Brain pericyte (primary cell): ENCODE measurements at places on chromosomes 7 and 10.

- no peak for DNase-seq
These were observed 202.3 kb downstream of the GRID1 start for GRCh38 chr10:86164174-86164774.

DNA sequence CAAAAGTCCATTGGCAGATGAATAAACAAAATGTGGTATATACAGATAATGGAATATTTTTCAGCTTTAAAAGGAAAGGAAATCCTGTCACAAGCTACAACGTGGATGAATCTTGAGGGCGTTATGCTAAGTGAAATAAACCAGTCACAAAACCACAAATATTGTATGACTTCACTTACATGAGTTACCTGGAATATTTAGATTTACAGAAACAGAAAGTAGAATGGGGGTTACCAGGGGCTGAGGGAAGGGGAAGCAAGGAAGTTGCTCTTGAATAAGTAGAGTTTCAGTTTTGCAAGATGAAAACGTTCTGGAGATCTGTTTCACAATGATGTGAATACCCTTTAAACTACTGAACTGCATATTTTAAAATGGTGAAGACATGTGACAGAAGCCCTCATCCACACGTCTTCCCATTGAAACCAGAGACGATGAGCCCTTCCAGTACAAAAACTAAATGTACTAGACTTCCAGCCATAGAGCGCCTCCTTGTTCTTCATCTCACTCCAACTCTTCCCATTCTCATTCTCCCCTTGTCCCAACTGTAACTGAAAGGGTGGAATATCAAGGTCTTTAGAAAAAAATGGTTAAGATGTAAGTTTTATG, 62.4 kb downstream of the MICU1 start:
- no peak for DNase-seq

DNA sequence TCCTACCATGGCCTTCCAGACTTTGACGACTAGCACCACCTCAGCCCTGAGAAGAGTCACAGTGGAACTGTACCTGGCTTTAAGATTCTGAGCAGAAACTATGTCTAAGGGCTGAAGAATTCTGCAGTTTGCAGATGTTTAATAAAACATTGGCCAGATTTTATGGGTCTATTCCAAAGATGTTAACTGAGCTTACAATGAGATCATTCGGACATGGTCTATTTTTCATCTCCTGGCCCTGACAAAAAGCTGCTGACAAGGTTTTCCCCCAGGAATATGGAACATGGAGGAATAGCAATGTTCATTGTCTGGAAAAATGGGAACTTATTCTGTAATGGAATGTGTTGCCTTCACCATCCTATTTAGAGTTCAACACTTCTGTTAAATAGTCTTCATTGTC, 66.4 kb downstream of the PTF1A start:
- no peak for DNase-seq

DNA sequence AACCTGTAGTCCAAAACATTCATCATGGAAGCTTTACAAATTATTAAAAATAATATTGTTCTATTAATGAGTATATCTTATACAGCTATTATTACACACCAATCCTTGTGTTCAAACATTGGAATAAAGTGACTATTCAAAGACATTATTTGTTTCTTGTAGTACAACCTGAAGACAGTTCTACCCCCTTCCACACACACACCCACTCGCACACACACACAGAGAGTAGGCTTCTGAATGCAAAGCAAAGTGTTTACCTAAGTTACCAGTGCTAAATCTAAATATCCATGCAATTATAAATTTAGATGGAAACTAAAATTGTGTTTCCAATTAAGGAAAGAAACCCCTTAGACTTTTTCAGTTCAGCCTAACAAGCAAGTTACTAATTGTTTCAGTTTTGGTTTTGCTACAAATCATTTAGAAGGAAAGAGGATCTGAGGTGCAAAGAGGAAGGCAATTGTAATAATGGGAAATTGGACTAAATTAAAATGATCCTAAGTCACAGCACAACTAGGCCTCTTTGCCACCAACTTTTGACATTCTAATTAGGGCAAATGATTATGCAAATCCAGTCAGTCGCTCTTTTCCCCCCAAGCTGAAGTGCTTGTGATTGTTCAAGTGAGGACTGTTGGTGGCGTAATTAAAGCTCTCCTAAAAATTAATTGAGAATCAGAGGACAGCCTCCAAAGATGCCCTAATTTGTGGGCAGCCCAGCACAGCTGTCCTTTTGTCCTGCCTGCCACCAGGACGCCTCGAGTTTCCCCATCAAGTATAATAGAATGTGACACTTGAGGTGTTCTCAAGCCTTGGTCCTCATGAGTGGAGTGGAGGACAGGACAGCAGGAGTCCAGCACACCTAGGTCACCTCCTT, 19.9 kb upstream of the ATOH7 start:
- no peak for DNase-seq

DNA sequence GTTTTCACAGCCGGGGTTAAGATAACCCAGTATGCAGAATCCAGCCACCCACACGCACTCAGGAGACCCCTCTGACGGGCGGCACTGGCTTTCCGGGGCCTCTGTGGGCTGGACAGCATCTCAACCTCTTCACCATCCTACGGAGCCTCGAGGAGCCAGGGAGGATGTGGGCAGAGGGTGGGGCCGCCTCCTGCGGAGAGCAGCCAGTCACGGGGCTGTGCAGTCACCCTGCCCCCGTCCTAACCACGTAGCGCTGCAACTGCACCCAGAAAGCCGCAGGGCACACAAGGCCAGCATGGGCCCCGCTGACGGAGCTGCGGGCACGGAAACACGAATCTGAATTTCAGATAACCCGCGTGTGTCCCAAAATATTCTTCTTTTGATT, 270.3 kb downstream of the ELFN1 start:
- no peak for DNase-seq

DNA sequence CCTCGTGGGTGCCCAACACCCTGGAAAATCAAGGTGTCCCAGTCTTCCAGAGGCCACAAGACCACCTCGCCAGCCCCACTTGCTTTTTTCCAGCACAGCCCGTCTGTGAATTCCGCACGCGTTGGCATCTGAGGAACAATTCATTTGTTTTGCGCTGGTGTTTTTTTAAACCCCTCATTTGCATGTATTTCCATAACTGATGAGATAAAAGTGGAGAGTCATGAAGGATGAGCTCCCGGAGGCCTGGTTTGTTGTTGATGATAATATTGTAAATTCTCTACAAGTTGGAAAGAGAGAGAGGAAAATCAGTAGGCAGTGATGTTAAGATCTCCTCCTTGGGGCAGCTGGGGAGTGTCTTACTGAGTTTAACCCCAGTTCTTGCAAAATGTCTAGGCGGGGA, 34.6 kb downstream of the SLC29A3 start:
- DNase-seq = no peak

- no peak for DNase-seq
These were observed 628.7 kb downstream of the TYW1 start for GRCh38 chr7:67625257-67625737.

DNA sequence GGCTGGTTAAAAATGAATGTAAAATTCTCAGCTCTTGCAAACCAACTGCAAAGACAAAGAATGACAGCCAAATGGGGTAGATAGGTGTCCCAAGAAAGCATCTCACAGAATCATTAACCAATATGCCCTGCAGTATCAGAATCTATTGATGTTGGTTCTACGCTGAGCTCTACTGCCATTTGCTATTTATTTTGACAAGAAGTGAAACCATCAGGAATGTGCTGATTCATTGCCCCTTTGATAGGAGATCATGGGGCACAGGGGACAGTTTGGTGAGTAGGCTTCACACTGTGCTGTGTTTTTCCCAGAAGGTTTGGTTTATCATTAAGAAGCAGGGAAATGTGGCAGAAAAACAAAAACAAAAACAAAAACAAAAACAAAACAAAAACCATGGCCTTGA, 19.4 kb upstream of the CDC14C start:
- no peak for DNase-seq

GRCh38 chr7:149496642-149497391, 792 bp downstream of the ZNF746 start:
- no peak for DNase-seq

DNA sequence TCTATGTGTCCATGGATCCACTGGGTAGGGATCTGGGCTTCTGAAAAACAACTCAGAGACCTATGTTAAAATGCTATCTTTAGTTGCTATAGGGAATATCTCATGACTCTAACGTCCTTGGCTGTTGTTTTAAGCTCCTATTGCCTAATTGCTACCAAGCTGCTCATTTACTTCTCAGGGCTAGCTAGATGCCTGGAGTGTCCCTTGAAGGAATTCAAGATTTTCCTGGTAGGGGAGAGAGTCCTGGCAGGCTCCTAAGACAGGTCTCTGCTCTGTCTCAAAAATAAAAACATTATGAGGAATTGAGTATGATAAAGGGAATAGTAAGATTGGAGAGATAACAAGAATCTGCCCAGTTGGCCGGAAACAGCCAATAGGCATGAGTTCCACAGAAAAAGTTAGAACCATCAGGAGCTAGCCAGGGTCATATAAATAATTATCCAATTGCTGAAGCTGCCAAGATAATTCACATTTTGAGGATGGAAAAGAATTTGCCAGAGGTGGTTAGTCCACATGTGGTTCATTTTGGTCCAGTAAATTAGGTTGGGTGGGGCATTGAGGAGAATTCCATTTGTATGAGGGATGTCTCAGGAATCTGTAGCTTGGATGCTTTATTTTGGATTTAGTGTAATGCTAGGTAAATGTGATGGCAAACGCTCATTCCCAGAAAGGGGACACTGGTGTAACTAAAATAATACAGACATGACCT, 362.7 kb upstream of the VSTM2A start:
- DNase-seq = no peak

DNA sequence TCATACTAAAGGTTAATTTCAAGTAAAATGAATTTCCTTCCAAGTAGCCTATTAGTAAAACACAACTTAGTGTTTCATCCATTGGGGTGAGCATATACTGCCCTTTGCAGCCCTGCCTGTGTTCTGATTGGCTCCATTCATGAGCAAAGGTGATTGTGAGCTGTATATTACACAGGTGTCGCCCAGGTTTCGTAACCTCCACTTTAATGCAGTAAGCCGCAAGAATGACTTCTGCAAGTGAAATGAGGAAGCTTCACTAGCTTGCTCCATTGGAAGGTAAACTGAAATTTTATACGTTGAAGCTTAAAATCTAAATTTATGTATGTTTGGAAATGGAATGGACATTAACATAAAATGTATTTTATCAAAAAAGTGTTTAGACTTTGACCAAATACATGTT, 24.4 kb downstream of the MTURN start:
- DNase-seq = no peak
